CD4-positive, alpha-beta memory T cell (primary cell): ENCODE measurements at places on chromosomes 11 and 22.

DNA sequence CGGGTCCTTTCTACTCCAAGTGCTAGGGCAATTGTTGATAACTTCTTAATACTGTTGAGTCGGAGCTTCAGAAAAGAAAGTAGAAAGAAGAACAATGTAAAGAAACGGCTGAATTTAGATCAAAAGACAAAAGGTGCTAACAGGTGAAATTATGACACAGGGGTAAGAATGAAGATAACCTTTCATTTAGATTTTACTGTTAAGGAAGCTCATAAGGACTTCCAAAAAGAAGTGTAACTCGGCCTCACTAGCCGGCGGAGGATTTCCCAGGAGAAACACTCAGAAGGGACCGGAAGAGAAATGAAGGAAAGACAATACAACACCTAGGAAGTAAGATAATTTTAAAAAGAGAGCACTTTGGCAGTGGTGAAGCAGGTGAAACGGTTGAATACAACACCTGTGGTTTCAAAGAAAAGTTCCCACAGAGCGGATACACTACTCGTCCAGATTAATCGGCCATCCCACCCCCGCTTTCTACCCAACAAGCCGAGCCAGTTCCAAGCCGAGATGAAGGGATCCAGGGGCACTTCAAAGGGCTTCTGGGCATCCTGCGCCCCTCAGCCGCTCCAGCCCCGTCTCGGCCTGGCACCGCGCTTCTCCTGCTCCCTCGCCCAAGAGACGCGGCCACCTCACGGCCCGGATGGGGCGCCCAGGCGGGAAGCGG lies 737 bp downstream of the PPP2R1B start:
- peak; percentile 10 for DNase-seq

GRCh38 chr11:115699733-115700132 lies 195.5 kb upstream of the CADM1 start:
- no peak for DNase-seq

GRCh38 chr22:31098632-31099110 lies 8.7 kb downstream of the SELENOM start:
- no peak for DNase-seq

- DNase-seq, result no peak
Measured at GRCh38 chr11:78838417-78838816, 263.8 kb upstream of the NARS2 start.

DNA sequence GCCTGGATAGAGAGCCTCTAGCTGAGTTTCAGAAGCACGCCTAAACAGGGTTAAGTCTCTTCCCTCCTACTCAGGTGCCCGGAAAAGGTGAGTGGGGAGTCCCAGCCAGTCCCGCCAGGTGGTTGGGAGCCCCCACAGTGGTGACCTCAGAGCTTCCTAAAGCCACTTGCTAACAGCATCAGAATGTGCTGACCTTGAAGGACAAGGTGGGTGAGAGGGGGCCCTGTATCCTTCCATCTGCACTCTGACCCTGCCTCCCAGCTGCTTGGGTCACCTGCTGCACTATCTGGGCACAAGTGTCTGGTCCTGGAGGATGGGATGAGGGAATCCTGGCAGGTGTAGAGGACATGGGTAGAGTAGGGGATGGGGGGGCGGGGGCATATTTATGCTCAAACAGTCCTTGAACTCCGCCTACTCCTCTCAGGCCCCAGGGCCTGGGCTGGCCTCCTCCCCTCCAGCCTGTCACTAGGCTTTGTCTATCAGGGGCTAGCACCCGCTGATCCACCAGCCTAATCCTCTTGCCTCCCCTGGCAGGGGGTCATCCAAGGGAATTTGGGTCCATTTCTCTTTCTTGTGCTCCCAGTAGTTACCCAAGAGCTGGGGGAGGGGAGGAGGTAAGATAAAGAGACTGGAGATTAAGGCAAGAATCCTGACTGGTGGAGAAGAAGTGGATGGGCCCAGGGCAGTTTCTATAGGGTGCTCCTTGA lies 3.4 kb downstream of the USP2 start:
- no peak for DNase-seq

- DNase-seq, result no peak
Measured at GRCh38 chr11:123221096-123221561, 26.1 kb upstream of the CLMP start.

DNA sequence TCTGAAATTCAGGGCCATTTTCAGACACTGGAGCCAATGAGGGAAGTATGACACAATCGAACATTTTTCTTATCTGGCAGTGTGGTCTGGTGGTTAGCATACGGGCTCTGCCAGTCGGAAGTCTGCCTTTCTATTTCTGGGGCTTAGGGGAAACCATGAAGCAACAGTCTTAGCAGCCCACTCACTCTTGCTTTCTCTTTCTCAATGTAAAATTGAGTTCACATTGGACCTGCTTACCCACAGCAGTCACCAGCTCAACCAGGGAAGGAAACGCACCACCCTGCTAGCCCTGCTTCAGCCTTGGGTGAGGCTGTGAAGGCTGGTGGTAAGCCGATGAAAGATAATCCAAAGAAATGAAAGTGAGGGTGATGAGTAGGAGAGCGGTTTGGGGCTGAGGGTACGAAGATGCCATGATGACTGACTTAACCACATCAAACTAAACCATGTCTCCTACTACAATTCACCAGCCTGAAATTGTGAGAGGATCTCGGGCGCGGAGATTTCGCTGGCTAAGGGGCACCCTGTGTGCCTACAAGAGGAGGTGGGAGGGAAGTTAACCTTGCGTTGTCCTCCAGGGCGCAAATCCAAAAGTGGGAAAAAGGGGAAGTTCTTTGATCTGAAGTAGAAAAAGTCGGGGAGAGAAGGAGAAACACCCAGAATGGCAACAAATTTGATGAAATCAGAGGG lies 2.0 kb upstream of the LMO2 start:
- DNase-seq, result peak; percentile 67

DNA sequence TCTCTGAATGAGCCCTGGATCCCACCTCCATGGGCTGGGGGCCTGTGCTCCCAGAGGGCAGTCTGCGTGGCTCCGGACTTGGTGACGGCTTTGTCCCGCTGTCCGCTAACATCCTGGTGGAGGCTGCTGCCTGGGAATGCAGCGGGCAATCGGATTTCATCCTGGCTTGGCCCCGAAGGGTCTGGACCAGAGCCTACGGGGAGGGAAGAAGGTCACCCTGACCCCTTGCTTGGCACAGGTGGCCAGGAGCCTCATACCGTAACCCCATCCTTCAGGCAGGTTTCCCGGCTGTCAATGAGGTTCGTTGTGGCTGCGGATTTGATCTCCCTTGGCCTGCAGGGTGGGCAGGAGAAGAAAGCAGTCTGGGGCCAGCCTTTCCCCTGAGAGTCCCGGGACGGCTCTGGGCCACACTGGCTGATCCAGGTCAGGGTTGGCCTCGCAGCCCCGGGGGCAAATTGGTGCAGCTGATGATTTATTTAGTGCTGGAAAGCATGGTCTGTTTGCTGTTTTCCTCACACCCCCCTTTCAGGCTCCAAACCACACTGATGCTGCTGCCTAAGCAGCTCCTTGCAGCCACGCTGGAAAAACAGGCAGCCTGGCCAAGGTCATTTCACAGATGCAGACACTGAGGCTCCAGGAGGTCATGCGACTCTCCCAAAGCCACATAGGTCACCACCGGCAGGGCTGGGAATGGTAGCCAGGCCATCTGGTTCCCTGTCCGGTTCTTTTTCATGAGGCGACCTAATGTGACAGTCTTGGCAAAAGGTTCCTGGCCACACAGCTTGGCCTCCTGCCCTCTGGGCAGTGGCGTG lies 15.0 kb downstream of the PRDM11 start:
- no peak for DNase-seq

DNA sequence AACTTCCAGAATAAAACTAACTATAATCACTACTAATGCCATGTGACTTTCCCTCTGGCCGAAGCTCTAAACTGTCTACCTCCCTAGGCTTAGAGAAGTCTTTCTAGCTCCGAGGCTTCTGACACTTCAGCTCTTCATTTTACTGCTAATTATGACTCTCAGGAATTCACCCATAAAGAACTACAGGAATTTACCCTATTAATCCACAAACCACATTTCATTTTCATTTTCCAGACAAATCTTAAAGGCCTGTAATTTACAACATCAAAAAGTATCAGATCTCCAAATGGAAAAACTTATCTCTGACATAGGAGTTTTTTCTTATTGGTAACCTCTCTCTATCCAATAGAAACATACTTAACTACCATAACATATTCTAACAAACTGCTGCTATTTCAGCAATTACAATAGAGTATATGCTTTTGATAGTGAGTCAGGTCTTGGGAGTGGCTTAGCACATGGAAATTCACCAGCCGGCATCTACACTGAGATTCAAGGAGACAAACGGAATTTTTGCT lies 33.4 kb downstream of the MRTFA start:
- DNase-seq, result no peak

GRCh38 chr22:45916515-45916914 lies 60.4 kb downstream of the WNT7B start:
- DNase-seq, result no peak

DNA sequence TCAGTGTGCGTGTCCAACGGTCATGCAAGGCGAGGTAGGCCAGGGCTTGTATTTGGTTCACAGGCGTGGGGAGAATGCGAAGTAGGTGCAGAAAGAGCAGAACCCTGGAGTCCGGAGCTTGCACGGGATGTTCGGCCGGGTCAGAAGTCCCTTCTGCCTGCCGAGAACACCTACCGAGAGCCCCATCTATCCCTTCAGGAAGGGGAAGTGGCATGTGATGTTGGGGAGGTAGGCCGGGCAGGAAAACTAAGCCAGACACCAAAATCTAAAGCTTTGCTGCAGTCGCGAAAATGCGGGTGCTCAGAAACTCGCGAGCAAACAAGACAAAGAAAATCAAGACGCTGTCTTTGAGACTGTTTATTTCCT lies 435 bp upstream of the TAF6L start:
- DNase-seq, result no peak

GRCh38 chr11:60887556-60887955 lies 18.8 kb downstream of the PRPF19 start:
- DNase-seq, result no peak

DNA sequence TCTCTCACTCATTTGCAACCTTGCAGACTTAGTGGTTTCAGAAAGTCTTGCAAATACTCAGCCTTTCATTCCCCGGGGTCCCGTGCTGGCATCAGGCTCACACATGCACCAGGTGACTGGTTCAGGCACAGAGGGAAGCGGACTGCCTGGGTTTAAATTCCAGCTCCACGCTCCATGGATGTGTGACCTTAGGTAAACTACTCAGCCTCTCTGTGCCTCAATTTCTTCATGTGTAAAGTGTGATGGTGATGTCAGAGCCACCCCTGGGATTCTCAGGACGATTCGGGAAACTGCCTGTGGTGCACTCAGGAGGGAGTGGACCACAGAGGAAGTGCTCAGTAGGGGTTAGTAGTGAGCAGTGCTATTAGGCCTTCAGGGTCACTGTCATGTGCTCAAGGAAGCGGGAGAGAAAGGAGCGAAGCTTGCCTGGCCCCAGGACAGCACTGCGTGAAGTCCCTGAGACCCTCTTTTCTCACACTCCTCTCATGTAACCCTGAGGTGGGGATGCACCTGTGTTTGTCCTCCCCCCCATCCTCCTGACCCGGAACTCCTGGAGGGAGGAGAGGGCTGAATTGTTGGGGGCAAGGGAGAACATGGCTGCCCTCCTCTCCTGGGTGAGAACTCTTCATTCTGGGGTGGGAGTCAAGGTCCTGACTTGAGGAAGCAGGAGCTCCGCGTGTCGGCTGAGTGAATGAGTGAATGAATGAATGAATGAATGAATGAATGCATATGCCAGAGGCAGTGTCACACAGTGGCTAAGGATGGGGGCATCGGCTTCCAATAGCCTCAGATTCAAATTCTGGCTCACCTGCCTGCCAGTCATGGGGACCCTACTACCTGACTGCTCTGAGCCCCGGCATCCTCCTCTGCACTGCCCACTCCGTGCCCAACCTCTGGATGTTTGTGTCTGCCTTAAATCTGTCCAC lies 14.4 kb upstream of the UPK3A start:
- no peak for DNase-seq

DNA sequence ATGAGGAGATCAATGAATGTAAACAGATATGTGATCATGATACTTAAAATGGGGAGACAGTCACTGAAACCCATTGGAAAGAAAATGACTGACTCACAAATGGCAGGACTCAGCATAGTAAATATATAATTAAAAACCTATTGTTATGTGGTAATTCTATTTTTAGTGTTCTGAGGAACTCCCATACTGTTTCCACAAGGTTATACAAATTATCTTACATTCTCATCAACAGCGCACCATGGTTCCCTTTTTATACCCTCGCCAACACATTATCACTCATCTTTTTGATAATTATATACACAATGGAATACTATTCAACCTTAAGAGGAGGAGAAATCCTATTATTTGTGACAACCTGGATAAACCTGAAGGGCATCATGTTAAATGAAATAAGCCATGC lies 17.1 kb downstream of the OR5B21 start:
- no peak for DNase-seq

DNA sequence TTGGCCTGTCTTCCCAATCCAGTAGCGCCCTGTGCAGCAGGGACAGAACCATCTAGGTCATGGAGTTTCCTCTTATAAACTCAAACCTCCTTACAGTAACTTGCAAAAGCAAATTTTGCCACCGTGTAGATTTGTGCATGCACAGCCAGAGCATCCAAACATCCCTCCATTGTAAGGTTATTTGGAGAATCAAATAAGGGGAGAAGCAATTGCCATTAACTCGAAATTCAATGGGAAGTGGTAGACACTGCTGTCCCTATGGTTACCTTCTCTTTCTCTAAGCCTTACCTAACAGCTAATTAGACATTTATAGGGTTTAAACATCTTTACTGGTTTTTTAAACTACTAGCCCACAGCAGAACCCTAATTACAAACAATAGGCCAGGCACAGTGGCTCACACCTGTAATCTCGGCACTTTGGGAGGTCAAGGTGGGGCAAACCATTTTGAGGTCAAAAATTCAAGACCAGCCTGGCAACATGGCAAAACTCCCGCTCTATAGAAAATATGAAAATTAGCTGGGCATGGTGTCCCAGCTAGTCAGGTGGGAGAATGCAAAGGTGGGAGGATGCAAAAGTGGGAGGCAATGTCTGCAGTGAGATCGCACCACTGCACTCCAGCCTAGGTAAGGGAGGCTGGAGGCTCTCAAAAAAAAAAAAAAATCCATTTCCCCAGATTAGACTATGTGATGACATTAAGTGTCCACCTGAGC lies 6.6 kb downstream of the HSPA8 start:
- no peak for DNase-seq

DNA sequence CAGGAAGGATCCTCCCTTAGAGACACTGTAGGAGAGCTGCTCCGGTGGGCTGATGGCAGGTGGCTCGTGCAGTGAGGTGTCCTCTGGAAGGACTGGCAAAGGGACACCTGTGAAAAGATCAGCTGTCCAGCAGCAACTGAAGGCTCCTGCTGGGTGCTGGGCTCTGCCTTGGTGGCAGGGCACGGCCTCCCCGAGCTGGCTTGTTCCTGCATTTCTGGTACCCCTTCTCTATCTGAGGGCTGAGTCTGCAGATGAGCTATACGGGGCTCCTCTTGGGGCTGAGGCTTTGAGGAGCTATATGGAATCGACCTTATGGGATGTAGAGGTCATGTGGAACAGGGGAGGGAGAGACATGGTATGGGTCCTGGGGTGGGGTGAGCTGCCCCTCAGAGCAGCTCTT lies 875.8 kb downstream of the BRD1 start:
- no peak for DNase-seq
